ENCODE measurements at places on chromosomes 5 and 9. TPM values are rescaled to one million over a fixed set of nuclear protein-coding genes. Genes with fewer than 3 reads are reported as not detected.

The NSA2 gene
- total RNA-seq, result 116 TPM

The PRUNE2 gene
- total RNA-seq, result 24.9 TPM

The PTGDS gene
- total RNA-seq, result 7,669 TPM

The POU5F2 gene
- 4.7 TPM for total RNA-seq

- no peak for DNase-seq
These were observed 64.0 kb downstream of the RGS7BP start for GRCh38 chr5:64569858-64570257.

DNA sequence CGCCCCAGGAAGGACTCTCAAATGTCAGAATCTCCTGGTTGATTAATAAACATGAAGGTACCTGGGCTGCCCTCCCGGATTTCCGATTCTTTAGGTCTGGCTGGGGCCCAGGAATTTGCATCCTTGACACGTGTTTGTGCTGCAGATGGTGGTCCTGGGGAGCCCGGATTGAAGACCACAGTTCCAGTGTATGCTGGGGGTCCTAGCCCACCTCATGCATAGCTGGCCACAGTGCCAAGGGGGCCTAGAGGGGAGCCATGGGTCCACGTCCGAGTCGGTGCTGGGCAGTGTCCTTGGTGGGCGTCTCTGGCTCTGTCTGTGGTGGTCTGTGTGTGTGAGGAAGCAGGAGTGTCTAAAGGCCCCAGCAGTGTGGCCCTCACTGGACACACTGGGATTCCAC, 3.2 kb downstream of the NCS1 start:
- no peak for DNase-seq

- DNase-seq, result peak; percentile 12
These were observed 974 bp upstream of the SLC12A2 start for GRCh38 chr5:128082551-128083032.

- DNase-seq, result no peak
These were observed 232.6 kb downstream of the EPB41L4A start for GRCh38 chr5:112186401-112186990.

DNA sequence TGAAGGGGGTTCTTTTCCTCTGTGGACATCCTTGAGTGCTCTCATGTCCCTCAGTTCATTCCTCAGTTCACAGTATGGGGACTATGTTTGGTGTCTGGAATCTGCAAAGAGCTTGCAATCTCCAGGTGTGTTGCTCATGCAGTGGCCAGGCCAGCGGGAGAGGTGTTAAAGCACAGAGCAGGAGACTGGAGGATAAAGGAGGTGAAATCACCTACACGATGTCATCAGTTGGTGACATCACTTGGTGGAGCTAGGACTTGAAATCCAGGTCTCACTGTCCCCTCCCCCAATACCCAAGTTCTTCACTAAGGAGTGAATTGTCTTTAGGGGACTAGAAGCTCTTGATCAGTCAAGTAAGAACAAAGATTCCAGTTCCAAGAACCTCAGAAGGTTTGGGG, 197.3 kb upstream of the ZNF618 start:
- DNase-seq, result no peak
